ENCODE measurements at places on chromosomes 4 and X.

DNA sequence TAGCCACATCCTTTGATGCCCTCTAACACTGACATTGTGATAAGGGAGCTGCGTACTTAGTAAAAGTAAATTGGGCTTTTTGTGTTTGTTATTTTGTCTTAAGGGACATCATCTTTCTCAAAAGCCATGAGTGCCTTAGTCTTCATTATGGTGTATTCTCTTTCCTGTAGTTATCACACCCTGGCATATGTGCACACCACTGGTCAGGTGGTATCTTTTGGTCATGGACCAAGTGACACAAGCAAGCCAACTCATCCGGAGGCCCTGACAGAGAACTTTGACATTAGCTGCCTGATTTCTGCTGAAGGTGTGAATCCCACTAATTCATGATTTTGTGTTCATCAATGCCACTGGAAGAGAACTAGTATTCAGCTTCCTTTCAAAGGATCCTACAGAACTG lies 18.0 kb downstream of the HERC6 start:
- DNase-seq: no peak

- DNase-seq: peak; percentile 16
Measured at GRCh38 chrX:136711147-136711546, 63.2 kb downstream of the CD40LG start.

GRCh38 chrX:139920316-139920715 lies 12.5 kb downstream of the ATP11C start:
- DNase-seq: no peak

DNA sequence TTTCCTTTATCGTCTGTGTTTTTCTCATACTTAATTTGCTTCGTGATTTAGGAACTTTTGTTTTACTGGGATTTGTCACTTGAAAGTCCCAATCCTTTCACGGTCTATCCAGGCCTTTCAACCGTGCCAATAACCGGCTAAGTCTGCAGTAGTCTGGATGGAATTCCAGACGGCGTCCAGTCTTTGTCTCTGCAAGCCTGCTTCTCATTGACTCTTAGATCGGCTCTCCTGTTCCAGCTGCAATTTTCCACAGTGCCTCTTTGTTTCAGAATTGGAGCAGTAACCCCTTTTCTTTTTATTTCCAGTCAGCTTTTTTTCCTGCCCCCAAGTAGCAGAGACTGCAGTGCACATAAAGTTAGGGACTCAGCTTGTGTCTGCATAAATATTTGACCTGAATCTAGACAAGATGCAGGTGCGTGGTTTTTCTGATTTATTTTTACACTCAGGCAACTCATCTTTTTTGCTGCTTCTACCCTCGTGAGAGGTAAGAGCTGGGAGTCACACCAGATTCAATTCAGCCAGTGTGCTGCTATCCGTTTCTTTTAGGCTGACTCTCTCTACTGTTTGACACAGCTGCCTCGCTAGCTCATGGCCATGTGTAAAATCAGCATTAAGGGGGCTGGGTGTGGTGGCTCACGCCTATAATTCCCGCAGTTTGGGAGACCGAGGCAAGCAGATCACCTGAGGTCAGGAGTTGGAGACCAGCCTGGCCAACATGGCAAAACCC lies 37.4 kb upstream of the DHRSX start:
- DNase-seq: no peak

- DNase-seq: no peak
Measured at GRCh38 chr4:3031357-3032082, 42.8 kb downstream of the HTT-AS start.

DNA sequence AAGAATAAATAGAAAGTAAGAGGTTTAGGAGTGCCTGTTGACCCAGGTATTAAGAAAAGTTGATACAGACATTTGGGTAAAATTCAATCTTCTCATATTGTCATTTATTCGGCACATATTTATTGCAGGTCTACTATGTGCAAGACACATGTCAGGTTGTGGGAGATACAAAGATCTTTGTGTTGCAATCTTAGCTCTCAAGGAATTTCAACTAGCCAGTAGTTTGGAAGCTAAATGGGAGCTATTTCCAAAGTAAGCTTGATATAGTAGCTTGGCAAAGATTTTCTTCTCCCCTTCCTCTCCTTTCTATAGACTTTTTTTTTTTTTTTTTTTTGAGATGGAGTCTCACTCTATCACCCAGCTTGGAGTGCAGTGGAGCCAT lies 122.9 kb downstream of the SYNPO2 start:
- no peak for DNase-seq

- no peak for DNase-seq
Measured at GRCh38 chr4:172514011-172514410, 654.6 kb upstream of the GALNT7 start.

All from T-helper 2 cell (primary cell).